Fibroblast of the conjunctiva (primary cell): ENCODE measurements at places on chromosomes 12 and 14.

DNA sequence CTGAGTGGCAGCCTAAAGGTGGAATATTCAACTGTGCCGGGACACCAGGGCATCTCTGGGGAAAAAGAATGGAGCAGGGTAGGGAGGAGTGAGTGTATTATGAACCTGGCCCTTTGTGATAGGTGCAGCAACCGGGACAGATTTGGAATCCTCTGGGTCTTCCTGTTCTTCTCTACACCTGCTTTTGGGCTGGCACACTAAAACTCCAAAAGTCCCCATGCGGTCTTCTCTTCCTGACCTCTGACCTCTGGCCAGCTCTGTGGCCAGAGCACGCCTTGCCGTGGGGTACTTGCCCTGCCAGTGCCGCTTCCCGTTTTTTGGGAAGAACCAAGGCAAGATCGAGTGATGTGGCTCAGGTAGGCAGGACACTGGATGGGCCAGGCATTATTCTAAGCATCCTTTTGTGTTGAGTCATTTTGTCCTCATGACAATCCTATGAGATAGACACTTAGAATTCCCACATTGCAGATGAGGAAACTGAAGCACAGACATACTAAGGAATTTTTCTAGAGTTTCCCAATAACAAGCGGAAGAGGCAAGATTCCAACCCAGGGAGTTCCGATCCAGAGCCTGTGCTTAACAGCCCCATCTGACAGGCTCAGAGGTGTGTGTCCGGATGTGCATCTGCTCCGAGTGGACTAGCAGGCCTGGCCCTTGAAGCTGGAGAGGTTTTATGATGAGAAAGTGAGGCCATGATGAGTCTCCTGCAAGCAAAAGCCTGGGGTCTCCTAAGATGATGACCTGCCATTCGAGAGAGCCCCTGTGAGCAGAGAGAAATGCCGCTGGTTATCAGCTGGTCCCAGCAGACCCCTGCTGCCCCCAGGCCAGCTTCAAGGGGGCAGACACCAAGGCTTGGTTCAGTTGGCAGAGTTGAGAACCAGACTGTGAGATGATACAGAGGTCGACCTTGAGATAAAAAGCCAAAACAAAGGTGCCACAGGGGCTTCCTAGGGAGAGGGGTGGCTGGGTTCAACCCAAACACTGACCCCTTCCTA, 67.9 kb upstream of the ESRRB start:
- DNase-seq, result no peak

- DNase-seq, result no peak
These were observed 167.6 kb downstream of the ACSS3 start for GRCh38 chr12:81245458-81245857.

DNA sequence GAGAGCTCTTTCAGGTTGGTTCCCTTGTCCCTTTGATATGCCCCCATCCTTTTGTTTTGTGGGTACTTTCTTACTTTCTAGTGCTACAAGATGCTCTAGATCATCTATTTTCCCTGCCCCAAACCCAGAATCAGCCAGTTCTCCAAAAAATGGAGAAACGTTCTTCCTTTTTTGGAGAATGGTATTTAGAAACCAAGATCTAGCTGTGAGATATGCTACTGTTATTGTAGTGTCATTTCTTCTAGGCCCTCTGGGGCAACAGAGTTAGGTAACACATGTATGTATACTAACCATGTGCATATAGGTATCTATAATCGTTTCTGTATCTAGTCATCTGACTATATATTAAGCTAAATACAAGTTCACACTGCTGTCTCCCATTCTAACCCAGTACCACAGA, 6.9 kb upstream of the IGFBP6 start:
- DNase-seq, result no peak

DNA sequence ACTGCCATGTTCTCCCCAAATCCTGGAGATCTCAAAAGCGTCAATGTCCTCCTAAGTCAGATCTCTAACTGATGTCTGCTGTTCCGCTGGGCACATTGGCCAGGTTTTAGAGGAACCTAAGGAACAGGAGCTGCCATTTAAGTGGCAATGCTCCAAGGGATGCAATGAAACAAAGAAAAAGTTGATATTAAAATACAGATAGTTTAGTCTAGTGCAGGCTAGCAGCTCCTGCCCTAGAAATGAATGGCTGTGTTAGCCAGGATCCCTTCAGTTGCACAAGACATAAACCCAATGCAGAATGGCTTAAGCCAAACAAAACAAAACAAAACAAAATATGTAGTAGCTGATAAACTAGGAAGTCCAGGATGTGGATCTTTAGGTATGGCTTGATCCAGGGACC, 144.1 kb downstream of the HMGA2 start:
- no peak for DNase-seq
